ENCODE measurements at places on chromosomes 7 and 10. TPM values are rescaled to one million over a fixed set of nuclear protein-coding genes. Genes with fewer than 3 reads are reported as not detected.
A peak's percentile ranks its signal among the peaks of the same experiment; 100 is the strongest.

DNA sequence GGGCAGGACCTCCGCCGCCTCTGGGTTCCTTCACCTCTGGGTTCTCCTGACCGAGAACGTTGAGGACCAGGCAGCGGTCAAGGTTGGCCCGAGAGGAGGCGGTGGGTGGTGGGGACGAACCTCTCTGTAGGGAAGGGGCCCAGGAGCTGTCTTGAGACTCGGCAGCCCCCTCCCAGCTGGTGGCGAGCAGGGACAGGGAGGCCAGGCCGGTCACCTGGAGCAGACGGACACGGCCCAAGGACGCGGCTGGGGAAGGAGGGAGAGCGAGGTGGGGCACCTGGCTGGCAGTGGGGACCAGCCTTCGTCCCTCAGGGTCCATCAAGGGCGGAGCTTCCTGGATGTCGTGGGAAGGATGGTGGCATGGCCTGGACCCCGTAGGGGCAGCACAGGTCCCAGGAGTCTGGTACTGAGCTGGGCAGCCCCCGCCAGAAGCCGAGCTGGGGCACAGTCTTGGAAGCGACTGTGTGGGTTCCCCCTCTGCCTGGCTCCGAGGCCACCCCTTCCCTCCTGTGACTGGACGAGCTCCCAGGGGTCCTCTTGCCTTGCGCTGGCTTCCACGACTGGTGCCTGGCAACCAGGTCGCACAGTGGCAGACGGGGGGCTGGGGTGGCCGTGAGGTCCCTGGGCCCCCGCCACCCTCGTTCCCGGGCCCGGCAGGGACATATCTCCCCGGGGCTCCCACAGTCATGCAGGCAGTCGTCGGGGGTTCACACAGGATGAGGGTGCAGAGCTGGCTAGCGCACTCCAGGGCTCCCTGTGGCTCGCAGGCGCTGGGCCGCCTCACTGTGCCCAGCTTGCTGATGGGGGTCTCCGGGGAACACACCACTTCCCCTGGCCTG is 89.9 kb downstream of the DNAJB6 start:
- DNase-seq = no peak

GRCh38 chr10:72342911-72343310 is 11.8 kb downstream of the DNAJB12 start:
- no peak for DNase-seq

DNA sequence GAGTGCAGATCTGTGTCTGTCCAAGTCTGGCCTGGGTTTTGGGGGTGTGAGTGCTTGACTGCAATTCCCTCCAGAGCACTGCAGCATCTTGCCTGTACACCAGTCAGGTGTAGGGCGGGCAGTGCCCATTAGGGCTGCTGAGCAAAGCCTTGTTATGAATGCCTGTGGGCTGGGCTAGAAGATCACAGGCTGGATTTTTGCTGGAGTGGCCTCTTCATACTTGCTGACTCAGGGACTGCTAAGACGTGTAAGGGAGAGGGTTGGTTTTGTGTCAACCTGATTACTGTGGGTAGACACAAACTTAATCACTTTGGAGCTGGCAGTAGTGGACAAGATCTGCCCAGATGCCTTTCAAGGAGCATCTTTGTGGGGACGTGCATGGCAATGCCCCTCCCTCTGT is 29.6 kb downstream of the DMBT1 start:
- DNase-seq = no peak

- peak; percentile 70 for DNase-seq
These were observed at the start of gene CCDC3 for GRCh38 chr10:13001041-13001886. TSS of gene CCDC3 (minus strand) at chr10:13001713. CDS start at chr10:13001570, 143 bp downstream.

GRCh38 chr10:103111918-103112877 is 80.9 kb downstream of the NT5C2 start:
- DNase-seq = no peak

- DNase-seq = peak; percentile 22
These were observed 986 bp upstream of the PDGFA start for GRCh38 chr7:520503-521161.

GRCh38 chr7:18414885-18415284 is 80.7 kb upstream of the HDAC9 start:
- no peak for DNase-seq

GRCh38 chr7:30849565-30849964 is 62.1 kb upstream of the AQP1 start:
- no peak for DNase-seq

GRCh38 chr10:60270426-60270825 is 119.2 kb downstream of the ANK3 start:
- no peak for DNase-seq

- no peak for DNase-seq
These were observed 77.6 kb upstream of the PRKCQ start for GRCh38 chr10:6657669-6658068.

DNA sequence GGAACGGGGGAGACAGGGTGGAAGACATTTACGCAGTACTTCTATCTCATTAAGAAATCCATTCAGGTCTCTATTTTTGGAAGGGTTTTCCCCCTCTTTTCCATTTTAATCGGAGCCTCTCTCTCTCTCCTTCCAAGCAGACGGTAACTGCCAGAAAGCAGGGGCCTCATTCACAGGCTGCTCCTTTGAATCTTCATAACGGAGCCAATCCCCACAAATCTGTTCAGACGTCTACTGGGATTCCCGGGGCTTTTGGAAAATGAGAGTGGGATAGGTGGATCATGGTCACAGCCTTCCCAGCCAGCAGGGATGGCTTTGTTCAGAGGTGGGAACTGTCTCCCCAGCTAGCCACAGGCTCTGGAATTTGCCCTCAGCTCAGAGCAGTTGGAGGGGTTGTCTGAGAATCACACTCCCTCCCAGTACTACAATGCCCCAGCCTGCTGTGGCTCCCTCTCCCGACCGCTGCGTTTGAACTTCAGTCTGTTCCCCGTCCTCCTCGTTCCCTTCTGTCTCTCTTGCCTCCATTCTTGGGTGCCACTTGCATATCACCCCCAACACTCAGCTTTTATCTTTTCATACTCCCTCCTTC is 413.6 kb downstream of the PLXNA4 start:
- DNase-seq = peak; percentile 45

GRCh38 chr7:70776627-70777101 is 355.3 kb upstream of the GALNT17 start:
- DNase-seq = peak; percentile 79

DNA sequence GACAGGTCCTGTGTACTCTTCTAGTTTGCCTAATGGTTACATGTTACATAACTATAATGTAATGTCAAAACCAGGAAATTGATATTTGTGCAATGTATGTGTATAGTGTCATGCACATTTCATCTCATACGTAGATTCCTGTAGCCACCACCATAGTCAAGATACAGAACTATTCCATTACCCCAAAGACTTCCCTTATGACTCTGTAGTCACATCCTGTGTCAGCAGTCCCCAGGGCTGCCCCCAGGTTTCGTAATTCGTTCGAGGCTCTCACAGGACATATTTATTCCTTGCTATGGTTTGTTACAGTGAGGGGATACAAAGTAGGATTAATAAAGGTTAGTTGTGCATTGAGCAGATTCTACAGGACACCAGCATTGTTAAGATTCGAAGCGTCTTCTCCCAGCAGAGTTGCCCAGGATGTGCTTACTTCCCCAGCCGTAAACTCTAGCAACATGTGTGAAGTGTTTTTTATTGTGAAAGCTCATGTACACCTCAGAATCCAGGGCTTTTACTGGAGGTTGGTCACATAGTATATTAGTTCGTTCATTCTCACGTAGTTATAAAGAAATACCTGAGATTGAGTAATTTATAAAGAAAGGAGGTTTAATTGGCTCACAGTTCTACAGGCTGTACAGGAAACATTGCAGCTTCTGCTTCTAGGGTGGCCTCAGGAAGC is 18.6 kb downstream of the RABGEF1 start:
- DNase-seq = no peak

GRCh38 chr7:74395745-74396311 is 57.9 kb upstream of the GTF2IRD1 start:
- no peak for DNase-seq

DNA sequence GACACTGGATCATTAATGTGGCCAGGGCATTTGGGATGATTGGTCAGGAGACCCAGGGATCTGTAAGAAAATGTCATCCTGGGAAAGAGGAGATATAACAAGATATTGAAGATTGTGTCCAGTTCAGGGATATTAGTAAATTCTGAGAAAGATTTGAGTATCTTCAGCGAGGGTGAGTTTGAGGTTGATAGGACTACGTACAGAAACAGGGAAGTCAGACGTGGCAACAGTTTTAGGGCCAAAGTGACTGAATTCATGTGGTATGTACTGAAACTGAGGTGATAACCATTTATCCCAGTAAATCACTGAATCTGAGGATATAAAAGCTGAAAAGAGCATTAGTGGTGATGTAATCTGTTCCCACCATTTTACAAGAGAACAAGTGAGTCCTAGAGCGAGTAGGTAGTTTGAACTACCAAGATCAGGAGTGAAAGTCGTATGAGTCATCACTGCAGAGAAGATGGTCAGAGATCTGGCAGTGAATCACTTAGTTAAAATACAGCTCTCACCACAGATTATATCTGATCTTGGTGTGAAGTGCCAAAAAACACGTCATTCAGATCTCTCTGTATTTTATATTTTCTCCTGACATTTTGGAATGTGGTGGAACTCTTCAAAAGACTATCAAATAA is 220.5 kb downstream of the CDK14 start:
- DNase-seq = peak; percentile 16

- no peak for DNase-seq
These were observed 561.5 kb upstream of the POT1 start for GRCh38 chr7:125491137-125491536.

- DNase-seq = no peak
These were observed 107.6 kb downstream of the PRKAG2 start for GRCh38 chr7:151769188-151769821.

DNA sequence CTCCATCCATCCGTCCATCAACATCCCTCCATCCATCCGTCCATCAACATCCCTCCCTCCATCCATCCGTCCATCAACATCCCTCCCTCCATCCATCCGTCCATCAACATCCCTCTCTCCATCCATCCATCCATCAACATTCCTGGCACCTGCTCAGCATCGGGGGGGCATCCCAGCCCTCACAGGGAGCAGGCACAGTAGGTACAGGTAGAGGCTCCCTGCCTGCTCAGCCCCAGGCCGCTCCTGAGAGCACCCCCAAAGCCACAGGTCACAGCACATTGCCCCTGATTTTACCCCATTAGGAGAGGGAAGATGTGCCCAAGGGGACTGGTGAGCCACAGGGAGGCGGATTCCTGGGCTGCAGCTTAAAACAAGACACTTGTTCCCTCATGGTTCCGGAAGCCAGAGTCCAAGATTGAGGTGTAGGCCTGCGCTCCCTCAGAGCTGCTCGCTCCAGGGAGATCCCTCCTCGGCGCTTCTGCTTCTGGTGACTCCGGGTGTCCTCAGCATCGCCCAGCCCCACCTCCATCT is 21.1 kb upstream of the CFAP46 start:
- no peak for DNase-seq

The AIFM2 gene
- total RNA-seq = 2.4 TPM

The WEE2 gene
- not detected for total RNA-seq

The NKX1-2 gene
- not detected for total RNA-seq

The VPS37D gene
- total RNA-seq = 4.2 TPM

The MOGAT3 gene
- total RNA-seq = not detected
